Anterior cingulate cortex (tissue), 58 donors: ENCODE measurements at places on chromosomes 6 and 20.

DNA sequence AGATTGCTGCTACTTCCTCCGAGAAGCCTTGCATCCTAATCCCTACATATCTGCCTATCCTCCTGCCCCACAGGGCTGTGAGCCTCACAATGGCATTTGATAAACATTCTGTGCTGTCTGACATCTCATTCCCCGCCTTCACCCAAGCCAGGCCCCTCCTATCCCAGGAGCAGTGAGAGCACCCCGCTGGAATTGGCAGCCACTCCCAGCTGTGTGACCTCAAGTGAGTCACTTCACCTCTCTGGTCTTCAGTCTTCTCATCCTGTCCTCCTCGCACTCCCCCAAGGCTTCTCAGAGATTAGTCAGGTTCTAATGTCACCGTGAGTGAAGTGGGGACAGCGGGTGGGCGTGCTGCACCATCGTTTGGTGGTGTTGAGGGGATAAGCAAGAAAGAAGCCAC, 81.7 kb downstream of the CDH22 start:
- DNase-seq: no peak

- DNase-seq: no peak
Observed at GRCh38 chr20:62643521-62644043, 1.3 kb downstream of the SLCO4A1 start.

GRCh38 chr6:116268589-116269293, 11.0 kb downstream of the TSPYL1 start:
- no peak for DNase-seq

DNA sequence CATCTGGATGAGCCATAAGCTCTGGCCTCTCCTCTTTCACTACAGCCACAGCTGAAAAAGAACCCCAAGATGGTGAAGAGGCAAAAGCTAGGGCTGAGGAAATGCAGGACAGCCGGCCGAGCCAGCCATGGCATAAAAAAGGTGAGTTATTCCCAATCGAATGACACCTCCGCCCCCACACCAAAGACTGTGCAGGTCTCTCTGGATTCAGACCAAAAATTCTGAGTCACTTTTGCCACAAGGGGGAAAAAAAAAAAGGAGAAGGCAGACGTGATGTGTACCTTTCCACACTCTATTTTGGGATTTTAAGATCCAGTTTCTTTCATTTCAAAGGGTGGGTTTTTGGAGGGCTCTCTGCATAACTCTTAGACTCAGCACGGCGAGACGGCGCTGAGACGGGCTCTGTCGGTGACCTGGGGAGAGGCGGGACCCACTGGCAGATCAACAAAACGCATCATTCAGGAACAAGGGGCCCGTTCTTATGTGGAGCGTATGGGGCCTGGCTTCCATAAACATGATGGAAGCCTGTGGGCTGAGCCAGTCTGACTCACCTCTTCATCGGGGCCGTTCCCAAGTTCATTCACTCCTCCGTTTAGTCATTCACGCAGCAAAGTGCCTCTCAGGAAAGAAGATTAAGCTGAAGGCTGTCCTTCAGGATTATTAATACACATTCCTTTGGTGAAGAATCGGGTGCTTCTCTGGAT, 54.8 kb downstream of the NFATC2 start:
- no peak for DNase-seq

GRCh38 chr6:108321253-108321747, 26.4 kb downstream of the AFG1L start:
- no peak for DNase-seq

GRCh38 chr20:4697831-4698221, 23.9 kb upstream of the PRND start:
- DNase-seq: no peak

DNA sequence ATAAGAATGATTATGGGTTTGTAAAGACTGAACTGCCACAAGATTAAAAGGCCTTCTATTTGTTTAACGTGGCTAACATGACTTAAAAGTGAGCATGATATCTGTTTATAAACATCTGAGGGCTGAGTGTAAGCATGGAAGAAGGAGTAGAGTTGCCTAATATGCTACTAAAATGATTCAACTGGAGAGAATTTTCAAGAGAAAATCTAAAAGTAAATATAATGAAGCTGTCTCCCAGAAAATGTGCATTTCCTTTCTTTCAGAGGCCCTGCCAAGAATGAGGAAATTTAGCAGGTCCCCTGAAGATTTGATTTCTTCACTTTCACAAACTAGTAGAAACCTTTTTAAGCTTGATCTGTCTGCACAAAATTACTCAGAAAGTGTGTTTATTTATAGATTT, 4.2 kb upstream of the EYA4 start:
- no peak for DNase-seq

DNA sequence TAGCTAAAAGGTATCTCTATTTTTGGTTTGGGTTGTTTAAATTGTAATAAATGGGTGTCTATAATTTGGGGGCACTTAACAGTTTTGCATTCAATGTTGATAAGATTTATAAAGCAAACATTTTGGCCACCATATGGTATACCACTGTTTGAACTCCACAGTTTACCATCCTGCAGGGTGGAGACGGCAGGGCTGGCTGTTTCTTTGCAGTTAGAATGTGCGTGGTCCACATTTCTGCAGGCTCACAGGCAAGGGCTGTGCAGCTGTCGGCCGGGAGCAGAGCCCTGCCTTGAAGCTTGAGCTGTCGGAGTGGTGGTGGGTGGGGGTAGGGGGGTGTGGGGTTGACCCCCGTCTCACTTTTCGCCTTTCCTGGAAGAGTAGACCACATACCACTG, 135.9 kb downstream of the CDH4 start:
- no peak for DNase-seq

GRCh38 chr6:3194535-3195419, 32.7 kb downstream of the TUBB2B start:
- DNase-seq: peak; percentile 91

- DNase-seq: no peak
Observed at GRCh38 chr6:134456226-134456625, 138.3 kb upstream of the SGK1 start.

DNA sequence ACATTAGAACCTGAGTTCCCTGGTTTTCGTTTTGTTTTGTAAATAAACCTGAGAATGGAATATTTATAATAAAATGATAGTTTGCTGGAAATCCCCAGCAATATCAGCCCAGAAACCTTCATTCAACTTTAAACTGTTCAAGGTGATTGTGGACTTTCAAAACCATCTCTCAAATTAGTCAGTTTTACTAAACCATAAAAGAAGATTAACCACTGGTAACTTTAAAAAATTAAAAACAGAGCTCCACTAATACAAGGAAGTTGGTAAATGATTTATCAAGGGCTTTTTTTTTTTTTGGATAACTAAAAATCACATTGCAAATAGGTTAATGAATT, 10.0 kb downstream of the MBOAT1 start:
- no peak for DNase-seq

- no peak for DNase-seq
Observed at GRCh38 chr20:50413088-50413500, 97.1 kb upstream of the PTPN1 start.

DNA sequence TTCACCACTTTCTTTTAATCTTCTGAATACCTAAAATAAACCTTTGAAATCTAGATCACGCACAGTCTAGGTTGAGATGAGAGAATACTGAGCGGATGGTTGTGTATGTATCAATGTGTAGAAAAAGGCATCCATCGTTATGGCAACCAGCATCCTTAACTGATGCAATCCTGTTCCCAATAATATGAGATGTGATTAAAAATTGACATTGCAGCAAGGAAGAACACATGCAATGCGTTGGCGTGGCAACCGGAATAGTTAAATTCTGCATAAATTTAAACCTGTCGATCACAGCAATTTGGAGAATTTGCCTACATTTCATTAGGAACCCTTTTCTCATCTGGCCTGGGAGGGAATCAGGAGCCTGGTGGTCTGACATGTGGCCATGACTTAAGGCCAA, 1.3 kb upstream of the L3MBTL1 start:
- DNase-seq: no peak

DNA sequence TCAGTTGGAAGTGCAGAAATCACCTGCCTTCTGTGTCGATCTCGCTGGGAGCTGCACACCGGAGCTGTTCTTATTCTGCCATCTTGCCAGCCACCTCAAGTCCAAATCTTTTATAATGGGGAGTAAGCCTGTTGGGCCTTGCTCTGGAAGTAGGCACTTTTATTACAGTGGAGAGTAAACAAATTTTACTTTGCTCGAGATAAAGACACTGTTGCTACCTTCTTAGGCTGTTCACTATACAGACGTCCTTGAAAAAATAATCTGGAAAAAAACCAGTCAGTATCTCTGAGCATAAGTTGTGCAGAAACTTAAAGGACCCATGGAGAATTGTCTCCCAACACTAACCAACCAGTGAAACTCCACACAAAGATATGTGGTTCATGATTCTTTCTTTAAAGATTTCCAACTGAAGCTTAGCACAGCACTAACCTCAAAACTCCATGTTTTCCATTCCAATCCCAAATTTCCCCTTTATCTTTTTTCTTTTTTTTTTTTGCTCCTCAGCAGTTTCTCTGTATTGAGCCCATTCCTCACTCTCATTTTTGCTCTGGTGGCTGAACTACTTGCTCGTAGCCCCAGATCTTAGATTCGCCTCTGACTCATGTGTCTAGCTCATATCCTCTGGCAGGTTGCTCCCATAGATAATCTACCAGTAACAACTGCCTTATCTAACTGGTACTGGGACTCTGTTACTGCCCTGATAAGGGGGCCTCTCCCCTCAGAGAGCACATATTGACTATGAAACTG, 34.3 kb upstream of the COL9A1 start:
- DNase-seq: no peak

- no peak for DNase-seq
Observed at GRCh38 chr6:111096246-111096645, 8.9 kb downstream of the SLC16A10 start.

DNA sequence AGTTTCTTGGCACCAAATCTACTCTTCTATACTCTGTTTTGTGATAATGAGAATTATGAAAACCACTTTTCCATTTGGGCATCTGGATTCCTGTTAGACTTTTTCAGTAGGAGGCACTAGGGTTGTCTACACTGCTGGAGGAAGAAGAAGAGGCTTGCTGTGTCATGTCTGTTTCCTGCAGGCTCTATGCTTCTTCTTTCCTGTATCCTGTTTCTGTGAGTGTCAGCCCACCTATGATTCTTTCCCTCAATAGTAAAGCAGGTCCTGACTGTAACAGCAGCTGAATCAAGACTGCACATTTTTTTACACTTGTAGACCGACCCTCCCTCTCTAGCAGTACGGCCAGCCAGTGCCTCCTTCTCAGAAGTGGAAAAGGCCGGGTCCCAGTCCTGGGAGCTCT, 603.9 kb downstream of the HDGFL1 start:
- DNase-seq: no peak

DNA sequence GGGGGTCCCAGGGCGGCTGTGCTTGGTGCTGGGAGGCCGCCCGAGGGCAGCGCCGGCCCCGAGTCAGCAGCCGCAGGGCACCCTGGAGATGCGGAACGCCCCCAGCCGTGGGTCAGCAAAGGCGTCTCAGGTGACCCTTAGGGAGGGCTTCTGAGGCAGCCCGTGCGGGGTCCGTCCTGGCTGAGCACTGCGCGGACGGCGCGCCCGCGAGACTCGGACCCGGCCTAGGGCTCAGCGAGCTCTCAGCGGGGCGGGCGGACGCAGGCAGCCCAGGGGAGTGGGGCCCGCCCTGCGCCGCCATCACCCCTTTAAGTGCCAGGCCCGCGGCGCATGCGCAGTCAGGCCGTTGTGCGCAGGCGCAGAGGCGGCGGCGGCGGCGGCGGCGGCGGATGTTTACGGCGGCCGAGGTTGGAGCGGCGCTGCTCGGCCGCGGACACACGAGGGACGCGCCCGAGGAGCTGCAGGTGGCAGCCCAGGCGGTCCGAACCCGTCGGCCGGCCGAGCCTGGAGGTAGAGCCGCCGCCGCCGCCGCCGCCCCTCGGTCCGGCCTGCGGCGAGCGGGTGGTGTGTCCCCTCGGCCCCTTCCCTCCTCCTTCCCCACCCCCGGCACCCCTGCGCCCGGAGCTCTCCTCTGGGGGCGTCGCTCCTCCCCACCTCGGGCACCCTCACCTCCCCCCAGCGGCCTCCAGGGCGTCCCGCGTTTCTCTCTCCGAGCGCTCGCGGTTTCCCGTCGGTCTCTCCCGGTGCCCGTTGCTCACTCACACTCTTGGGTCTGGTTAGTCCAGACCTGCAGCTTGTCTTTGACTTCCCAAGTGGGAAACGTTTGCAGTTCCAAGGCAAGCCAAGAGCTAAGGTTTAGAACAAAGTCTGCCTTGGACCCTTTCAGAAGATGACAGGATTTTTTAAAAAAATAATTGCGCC, at the start of gene PCMTD2:
PCMTD2 (plus strand) TSS at position 388 of the 921 bp plus-strand sequence. CDS start 4,218 bp downstream, outside the sequence.
- peak; percentile 77 for DNase-seq

DNA sequence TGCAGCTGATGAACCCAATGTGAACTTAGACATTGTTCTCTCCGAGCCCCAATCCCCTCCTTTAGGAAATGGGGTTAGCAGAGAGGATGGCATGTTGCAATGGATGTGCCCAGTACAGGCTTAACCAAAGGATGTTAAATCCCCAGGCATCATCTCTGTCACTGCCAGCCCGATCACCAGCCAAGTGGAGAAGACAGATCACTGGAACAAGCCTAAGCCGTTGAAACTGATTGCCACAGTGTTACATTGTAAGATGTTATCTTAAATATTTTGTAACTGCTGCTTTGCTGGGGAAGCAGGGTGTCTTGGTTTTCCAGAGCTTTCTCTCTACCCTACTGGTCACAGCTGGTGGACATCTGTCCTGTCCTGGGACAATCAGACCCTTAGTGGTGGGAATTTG, 783.4 kb upstream of the CHD6 start:
- DNase-seq: no peak

DNA sequence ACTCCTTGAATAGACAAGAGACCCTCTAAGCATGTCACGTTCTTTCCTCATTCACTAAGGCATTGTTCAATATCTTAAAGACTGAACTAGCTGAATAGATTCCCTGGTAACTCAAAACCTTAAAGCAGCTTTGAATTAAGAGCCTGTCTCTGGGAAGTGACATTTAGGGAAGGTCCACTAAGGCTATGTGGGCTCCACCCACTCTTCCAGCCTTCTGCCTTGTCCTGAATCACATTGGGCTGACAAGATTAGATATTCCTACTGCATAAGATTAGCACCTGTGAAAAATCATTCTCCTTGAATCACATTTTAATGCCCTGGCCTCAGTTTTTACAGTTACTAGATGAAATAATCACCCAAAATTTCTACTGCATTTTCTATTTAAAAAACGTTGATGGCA, 36.3 kb downstream of the CLIC5 start:
- no peak for DNase-seq

GRCh38 chr20:10665791-10666190, 8.0 kb downstream of the JAG1 start:
- no peak for DNase-seq

GRCh38 chr6:36925809-36926208, 28.7 kb upstream of the PI16 start:
- DNase-seq: no peak

GRCh38 chr6:145161501-145161900, 573.8 kb downstream of the EPM2A start:
- DNase-seq: no peak
